ENCODE measurements at places on chromosomes 11 and 22. TPM values are rescaled to one million over a fixed set of nuclear protein-coding genes. Genes with fewer than 3 reads are reported as not detected.

GRAMD1B gene
- polyA plus RNA-seq, result 3.8 TPM

ST14 gene
- 22.3 TPM for polyA plus RNA-seq

DNAJB13 gene
- polyA plus RNA-seq, result 4.3 TPM

TRIM48 gene
- polyA plus RNA-seq, result not detected

TRIM51 gene
- not detected for polyA plus RNA-seq

RAPSN gene
- polyA plus RNA-seq, result 0.31 TPM

SAMM50 gene
- 51.8 TPM for polyA plus RNA-seq

MPZL3 gene
- polyA plus RNA-seq, result 5.5 TPM

MMP8 gene
- 0.05 TPM for polyA plus RNA-seq

MAP6 gene
- polyA plus RNA-seq, result 8.3 TPM

DPAGT1 gene
- polyA plus RNA-seq, result 51.1 TPM

MS4A3 gene
- 1.4 TPM for polyA plus RNA-seq

Measured in right lung (tissue), 10 donors.